ENCODE measurements at places on chromosomes 2 and 18.

GRCh38 chr2:76197842-76198448, 487.2 kb upstream of the GCFC2 start:
- peak; percentile 44 for DNase-seq

DNA sequence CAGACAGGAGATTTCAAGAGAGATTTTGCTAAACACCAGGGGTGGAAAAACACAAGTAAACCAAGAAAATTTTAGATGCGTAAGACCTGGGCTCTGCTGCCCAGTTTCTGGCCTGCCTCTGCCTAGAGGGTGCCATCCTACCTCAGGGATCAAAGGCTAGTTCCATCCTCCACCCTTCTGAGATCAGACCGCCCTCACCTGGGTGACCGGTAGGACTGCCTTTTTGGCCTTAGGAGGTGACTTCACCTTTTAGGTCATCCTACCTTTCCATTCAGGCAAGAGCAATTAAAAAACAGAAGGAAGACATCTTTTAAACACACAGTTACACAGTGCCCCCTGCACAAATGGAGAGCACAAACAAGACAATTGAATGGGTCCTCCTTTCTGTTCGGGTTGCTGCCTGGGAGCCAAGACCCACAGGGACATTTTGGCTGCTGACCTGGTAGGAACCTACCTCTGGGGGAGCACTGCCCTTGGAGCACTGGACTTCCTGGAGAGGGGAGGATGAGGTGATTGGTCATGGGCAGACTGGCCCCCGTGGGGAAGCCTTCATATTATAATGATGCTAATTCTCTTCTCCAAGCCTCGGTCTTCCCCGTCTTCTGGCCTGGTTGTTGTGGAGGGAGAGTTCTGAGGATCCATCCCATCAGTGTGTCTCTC, 3.1 kb downstream of the PSD4 start:
- DNase-seq: no peak

GRCh38 chr2:28539118-28539541, 43.3 kb downstream of the PLB1 start:
- no peak for DNase-seq

GRCh38 chr2:151166410-151166809, 95.3 kb downstream of the RBM43 start:
- no peak for DNase-seq

DNA sequence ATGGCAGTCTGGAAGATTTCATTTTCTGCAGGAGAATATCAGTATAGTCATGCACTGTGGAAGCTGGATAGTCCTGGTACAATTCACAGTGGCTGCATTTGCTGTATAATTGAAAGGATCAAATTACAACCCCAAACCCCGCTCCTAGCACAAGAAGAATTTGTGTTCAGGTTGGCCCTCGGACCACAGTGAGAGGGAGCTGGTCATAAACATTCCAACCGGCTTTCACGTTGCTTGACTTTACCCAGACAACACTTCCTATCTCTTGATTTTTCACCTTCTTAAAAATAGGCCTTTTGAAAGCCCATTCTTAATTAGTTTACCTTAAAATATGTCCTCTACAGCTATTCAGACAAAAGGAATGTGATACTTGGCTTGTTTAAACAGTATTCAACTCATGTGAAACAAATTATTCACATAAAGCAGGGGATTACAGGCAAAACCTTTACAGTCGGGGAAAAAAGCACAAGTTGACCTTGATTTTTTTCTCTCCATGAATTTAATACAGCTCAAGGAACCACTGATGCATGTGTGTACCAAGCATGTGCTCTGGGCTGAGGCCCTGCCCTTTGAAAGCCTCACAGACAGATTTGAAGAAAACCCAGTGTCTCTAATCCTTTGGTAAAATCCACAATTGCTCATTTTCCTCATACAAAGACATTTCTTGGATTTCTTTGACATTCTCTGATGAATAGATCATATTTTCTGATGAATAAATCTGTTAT, 143.0 kb upstream of the SOX11 start:
- no peak for DNase-seq

GRCh38 chr2:64548761-64549160, 24.6 kb downstream of the AFTPH start:
- DNase-seq: no peak

DNA sequence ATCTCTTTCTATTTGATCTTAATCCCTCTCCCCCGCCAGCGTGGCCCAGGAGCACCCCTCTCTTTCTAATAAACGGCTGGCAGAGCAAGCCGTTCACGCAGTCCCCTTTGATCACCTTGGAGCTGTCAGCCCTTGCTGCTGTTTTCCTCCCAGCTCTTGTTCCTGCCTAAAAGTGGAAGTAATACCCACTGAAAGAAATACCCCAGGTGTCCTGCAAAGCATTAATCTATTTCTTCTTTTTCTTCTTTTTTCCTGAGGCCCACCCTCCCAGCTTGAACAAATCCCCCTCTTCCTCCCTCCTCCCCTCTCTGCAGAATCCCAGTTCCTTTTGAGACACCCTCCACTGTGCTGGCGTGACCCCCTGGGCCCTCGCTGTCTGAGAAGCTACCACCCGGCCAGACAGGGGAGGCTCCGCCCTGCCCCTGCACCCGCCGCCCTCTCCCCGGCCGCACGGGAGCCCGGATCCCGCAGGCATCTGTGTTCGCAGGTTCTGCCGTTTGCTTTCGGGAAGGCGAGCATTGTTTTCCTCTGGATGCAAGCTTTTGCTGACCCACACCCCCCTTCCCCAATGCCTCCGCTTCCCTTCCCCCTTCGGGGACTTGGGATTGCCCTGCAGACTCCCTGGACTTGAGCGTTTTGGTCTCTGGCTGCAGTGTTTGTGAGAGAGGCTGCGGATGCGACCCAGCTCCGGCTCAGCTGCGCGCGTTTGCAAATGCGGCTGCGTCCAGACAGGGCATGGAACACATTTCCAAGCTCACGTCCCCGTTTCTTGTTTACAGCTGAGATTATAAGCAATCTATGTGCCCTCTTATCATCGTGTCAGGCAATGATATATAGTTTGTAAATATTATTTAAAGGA, 631.5 kb downstream of the NYAP2 start:
- DNase-seq: peak; percentile 68

DNA sequence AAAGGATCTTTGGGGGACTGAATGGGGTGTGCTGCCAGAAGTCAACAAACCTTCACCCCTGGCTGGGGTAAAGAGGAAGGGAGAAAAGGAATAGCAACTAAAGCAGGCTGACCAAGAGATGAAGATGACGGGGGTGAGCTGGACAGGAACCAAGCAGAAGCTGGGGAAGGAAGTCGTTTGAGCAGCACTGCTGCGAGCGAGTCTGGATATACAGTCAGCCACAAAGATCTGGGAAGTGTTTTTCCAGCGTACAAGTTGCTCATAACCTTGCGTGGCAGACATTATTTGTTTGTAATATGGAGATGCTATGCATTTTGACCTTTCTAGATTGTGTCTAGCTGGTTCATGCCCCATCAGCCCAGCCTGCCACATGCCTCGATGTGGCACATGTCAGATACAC, 71.2 kb downstream of the EIF2AK3 start:
- DNase-seq: no peak

DNA sequence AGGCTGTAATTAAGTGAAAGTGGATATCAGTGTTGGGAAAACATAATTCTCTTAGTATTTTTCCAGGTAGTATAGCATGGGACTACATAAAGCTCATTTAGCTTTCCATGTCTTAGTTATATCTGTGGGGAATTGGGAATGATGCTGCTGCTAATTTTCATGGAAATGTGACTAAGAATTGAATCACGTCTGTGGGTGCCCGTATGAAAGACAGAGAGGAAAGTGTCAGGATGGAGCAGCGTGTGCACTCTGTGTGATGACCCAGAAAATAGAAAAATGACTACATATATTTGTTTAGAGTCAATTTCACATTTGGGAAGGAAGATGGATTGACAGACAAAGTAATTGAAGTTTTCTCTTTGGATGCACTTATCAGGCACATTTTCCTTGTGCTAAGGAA, 212.1 kb downstream of the PTPRM start:
- no peak for DNase-seq

DNA sequence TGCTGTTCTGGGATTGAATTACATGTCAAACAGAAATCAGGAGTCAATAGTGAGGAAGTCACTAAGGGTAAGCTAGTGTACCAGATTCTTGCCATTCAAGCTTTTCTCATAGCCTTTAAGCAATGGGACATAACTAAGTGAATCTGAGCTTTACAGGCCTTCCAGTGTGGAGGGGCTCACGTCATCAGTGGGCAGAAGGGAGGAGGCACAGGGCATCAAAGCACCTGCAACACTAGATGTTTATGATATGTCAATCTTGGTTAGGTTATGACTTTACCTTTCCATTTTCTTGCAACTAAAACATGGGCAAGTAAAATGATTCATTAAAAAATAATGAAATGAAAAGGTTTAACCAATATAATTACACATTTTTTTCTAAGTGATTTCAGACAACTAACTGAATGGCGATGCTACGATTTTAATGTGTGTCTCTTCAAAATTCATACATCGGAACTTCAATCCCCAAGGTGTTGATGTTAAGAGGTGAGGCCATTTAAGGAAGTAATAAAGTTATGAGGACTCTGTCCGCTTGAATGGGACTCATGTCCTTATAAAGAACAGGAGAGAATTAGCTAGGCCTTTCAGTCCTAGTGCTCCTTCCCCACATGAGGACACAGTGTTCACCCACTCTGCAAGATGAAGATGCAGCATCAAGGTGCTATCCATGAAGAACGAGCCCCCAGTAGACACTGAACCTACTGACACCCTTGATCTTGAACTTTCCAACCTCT, 1169.2 kb upstream of the NXPH2 start:
- DNase-seq: no peak

GRCh38 chr2:216090369-216090786, 8.7 kb downstream of the TMEM169 start:
- DNase-seq: no peak

DNA sequence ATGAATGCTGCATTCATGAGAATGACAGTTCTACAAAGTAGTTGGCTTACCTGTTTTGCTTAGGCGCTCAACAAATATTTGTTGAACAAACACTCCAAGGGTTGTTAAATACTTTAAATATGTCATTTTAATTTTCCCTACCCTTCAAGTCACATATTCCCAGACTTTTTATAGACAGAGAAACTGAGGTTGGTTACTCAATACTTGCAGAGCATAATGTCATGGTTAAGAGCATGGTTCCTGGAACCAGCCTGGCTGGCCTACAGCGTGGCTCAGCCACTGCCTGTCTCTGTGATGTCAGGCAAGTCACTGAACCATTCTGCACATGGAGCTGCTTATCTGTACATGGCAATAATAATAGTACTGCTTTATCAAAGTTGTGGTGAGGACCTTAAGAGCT, 120.0 kb upstream of the STK17B start:
- DNase-seq: no peak
